A549 treated with CORT108297 at 1 μM for 4 hours (cell line): ENCODE measurements at places on chromosomes 2 and 18. TPM values are rescaled to one million over a fixed set of nuclear protein-coding genes. Genes with fewer than 3 reads are reported as not detected.

Gene UGT1A5
- total RNA-seq, result not detected in 5 replicates

Gene OTOS
- 0.19 TPM in 1 of 5 replicates, not detected in the others for total RNA-seq

Gene RALB
- 61.4 to 89.7 TPM (median 69.2 TPM) in 5 replicates for total RNA-seq

Gene FKBP7
- total RNA-seq, result 5.9 to 13.5 TPM (median 9.8 TPM) in 5 replicates

Gene ERMN
- not detected in 5 replicates for total RNA-seq

Gene PLCD4
- 0.33 to 0.59 TPM (median 0.40 TPM) in 5 replicates for total RNA-seq
